ENCODE measurements at places on chromosomes 16 and 17.

GRCh38 chr16:67675579-67675935 is 8.9 kb downstream of the C16orf86 start:
- no peak for DNase-seq

GRCh38 chr17:77555741-77556291 is 402.7 kb upstream of the TNRC6C start:
- DNase-seq: no peak

- DNase-seq: no peak
These were observed 17.5 kb upstream of the ADCY7 start for GRCh38 chr16:50248845-50249244.

DNA sequence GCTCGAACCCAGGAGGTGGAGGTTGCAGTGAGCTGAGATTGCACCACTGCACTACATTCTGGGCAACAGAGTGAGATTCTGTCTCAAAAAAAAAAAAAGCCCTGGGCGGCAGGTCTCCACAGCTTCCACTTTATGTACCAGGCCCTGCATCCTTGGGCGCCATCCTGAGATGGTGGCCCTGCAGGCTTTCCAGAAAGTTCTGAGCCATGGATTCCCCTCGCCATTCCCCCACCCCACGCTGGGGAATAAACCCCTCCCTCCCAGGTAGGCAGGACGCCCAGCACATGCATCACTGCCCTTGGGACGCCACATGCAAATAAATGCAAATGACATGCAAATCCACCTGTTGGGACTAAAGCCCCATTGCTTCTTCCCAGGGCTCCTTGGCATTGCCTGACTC is 13.8 kb upstream of the ZNF469 start:
- no peak for DNase-seq

- no peak for DNase-seq
These were observed 129.5 kb downstream of the PRKCA start for GRCh38 chr17:66431910-66432309.

DNA sequence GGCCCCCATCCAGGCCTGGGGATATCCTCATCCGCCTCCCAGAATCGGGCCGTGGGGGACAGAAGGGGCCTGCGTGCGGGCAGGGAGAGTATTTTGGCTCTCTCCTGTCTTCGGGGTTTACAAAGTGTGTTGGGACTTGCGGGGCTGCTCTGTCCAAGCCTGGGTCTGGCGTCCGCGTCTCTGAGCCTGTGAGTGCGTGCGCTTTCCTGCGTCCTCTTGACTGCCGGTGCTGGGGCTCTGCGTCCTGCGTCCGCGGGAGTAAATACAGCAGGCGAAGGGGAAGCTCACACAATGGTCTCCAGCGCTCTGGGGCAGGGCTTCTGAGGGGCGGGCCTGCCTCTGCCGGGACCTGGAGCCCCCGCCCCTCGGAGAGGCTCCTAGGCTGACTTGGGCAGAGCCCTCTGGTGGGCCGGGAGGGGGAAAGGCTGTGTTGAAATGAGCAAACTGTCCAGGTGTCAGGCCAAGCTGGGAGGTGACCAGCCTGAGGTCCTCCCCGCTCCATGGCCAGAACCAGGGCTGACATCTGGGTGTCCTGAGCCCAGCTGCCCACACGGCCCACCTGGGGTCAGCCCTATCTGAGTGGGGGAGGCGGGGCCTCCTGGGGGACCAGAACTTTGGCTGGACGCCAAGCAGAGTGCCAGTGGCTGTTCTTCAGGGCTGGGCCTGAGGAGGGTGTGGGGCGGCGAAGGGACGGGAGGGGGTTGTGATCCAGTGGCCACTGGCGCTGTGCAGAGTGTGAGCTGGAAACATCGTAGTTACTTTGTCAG is 233.6 kb downstream of the SEC14L1 start:
- no peak for DNase-seq

DNA sequence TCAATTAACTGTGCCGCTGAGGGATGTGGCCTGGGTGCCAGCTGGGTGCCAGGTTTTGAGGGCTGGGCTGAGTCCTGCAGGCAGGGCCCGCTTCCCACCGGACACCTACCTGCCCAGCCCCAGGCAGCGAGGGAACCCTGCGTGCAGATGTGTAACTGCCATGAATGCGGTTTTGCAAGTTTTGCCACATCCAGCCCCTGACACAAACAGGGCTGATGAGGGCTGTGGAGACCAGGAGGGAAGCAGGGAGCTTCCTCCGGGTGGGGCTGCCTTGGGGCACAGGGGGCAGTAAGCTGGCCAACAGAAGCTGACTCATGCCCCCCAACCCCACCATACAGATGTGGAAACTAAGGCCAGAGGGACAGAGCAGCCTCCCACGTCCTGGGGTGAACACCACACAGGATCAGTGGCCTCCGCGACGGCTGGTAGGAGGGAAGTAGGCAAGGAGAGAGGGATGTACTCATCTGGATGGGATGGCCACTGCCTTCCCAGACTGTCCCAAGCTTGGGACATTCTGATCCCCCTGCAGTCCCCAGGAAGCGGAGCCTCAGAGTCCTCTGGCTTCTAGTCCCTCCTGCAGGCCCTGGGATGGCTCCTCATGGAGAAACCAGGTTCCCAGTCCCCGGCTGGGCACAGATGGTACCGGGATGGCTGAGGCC is 1.6 kb downstream of the UBALD1 start:
- no peak for DNase-seq

DNA sequence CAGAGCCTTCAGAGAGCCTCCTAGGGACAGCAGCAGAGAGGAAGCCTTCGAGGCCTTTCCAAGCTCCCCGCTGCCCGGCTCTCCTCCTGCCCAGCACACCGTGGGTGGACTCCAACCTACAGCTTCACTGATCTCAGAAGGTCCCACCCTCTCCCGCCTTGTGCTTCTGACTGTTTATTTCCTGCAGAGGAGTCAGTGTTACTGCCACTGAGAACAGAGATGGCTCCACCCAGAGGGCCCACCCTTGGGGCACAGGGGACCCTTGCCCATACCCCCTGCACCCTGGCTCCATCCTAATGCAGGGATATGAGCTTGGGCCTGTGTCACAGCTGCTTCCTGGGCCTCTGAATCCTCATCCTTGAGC is 52.8 kb upstream of the TOB1 start:
- DNase-seq: no peak

GRCh38 chr17:13359774-13360173 is 242.0 kb downstream of the HS3ST3A1 start:
- DNase-seq: no peak

DNA sequence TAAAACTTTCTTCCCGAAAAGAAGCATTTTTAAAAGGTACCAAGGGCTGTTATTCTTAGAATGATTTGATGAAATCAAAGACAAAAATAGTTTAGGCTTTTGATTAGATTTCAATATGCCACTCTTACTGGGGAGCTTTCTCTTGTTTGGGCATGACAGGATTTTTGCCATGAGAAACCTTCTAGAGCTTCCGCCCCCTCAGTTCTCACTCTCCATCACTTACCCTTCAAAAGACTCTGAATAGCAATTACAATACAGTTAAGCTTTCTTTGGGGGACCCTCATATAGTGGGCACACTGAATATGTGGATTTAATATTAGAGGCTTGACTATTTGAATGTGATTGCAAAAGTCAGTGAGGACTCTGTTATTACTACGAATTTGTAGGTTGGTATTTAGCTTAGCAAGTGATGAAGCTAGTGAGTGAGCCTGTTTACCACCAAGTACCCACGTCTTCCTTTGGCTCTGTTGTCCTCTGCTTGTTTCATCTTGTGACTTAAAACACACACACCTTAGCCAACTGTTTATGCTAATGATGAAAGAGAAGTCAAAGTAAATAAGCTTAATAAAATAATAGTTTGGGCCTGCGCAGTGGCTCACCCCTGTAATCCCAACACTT is 158.7 kb upstream of the TBX2 start:
- no peak for DNase-seq

GRCh38 chr16:35140293-35140986 is 1681.0 kb downstream of the TP53TG3F start:
- DNase-seq: no peak

GRCh38 chr16:88853325-88853941 is 3.3 kb downstream of the GALNS start:
- no peak for DNase-seq

- DNase-seq: no peak
These were observed 68.2 kb upstream of the ZNF423 start for GRCh38 chr16:49924078-49924477.

- DNase-seq: no peak
These were observed 817 bp upstream of the JPH3 start for GRCh38 chr16:87601401-87601981.

GRCh38 chr16:16004314-16004749 is 54.9 kb downstream of the ABCC1 start:
- DNase-seq: no peak

DNA sequence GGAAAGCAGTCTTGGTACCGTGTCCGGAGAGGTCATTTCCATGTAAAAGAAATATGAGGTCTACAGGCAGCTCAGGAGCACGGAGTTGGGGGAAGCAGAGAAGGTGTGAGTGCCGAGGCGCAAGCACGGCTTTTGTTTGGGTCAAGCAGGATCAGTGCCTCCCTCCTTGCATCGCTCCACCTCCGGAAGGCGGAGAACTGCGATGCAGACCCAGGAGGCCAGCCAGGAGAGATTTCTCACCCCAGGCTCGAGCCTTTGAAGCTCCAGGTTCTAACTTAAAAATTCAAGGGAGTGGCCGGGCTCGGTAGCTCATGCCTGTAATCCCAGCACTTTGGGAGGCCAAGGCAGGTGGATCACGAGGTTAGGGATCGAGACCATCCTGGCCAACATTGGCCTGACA is 25.0 kb downstream of the NAA60 start:
- DNase-seq: no peak

GRCh38 chr17:57527221-57528057 is 217.7 kb downstream of the CCDC182 start:
- DNase-seq: no peak

GRCh38 chr17:72661945-72662826 is 430.3 kb downstream of the SLC39A11 start:
- DNase-seq: no peak

GRCh38 chr17:43750153-43750552 is 8.4 kb downstream of the SOST start:
- DNase-seq: no peak

GRCh38 chr17:21214777-21215541 is 998 bp upstream of the TMEM11 start:
- no peak for DNase-seq

DNA sequence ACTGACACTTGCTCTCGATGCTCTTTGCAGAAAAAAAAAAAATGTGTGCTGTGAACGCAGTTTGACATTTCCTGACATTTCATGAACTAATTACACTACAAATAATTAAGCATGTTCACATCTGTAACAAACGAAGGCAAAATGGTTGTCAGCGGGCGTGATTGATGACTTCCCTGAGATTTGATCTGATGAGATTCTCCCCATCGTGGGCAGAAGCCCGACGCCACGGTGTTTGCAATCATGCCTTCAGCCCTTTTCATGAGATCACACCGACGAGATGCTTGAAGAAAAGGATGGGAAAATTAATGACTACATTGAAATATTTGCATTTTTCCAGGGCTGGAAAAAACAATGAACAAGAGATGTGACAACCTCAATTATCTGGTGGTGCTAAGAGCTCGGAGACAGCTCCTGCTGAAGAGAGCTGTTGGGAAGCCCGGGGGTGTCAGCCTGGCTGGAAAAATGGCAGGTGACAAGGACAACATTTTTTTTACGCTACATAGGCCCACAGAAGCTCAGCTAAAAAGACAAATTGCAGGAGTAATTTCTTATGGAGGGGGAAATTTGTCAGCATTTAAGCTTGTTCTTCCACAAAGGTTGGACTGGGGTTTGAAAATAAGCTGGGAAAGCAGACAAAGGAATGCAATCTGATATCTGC is 259.4 kb upstream of the IRX3 start:
- no peak for DNase-seq

GRCh38 chr17:82449131-82449882 is 1.2 kb downstream of the CYBC1 start:
- DNase-seq: no peak

DNA sequence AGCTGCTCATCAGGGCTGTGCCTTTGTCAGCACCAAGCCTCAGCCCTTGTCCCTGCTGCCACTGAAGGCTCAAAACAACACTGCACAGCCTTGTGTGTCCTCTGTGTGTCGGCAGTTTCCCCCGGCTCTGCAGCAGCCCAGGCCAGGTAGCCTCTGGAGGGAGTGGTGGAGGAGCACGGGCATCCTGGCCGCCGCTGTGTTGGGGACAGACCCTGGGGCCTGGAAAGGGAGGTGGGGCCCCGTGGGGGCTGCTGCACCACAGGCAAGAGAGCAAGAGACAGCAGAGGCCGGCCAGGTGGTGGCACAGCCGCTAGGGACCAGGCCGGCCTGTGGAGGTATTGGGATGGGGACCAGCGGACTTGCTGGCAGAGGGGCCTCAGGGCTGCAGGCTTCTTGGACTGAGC is 96.9 kb upstream of the ZNF750 start:
- DNase-seq: no peak

DNA sequence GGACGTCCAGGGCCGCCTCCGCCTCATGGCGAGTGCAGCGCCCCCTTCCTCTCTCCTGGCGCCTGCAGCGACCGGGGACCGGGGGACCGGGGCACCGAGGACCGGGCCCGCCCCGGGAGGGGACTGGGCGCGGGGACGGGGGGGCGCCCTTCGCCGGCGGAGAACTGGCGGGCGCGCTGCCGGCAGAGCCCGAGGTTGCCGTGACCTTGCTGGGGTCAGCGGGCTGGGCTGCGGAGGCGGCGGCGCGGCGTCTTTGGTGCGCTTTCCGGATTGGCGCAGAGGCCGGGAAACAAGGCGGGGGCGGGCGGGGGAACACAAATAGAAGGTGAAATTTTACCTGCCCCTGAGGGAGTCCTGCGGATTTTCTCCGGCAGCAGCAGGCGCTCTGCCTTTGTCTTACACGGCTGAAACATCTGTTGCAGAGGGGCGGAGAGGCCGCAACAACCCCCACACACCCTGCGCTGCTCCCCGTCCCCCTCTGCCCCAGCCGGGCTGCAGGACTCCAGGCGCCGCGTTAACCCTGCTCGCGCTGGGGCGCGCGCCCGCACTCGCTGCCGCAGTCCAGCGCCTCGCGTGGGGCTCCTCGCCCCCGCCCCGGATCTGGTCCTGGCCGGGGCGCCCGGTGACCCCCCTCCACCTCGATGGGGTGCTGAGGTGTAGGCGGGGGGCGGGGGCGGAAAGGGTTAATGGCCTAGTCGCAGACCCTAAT is 53.5 kb downstream of the SREBF1 start:
- DNase-seq: no peak

DNA sequence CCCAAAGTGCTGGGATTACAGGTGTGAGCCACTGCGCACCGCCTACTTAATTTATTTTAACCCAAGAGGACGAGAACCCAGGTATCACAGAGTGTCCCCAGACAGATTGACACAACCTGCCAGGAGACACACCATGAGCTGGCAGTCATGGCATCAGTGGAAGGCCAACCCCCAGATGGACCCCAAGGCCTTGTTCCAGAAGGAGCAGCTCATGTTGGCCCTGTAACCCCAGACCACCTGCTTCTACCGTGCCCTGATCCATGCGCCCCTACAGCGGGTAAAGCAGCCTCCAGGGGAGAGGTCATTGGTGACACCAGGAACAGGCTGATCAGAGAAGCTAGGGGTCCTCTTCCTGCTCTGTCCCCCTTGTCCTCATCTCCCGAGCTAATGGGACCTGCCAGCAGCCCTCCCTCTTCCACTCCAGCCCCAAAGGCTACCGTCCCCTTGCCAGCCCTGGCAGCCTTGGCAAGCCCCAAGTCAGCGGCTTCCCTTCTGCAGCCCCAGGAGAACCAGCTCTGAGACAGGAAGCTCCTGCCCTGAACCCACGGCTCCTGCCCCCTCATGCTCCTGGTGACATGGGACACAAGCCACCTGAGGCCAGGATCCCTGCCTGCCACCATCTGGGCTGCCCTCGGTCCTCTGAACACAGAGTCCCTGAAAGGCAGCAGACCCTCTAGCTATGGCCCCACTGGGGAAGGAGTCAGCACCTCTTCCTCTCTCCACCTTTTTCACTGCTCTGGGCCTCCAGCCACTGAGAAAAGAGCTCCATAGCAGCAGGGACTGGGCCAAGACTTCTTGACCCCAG is 6.3 kb downstream of the SULT1A1 start:
- DNase-seq: no peak
